ENCODE measurements at places on chromosomes 3 and 15. TPM values are rescaled to one million over a fixed set of nuclear protein-coding genes. Genes with fewer than 3 reads are reported as not detected.

GRCh38 chr15:92914103-92914499 is 14.0 kb downstream of the CHD2 start:
- peaks cover 47% of the 10 kb centered on the region for H3K36me3 ChIP-seq
- peak overlapping the region; percentile 90 for H3K4me3 ChIP-seq
- H3K27me3 ChIP-seq = no peaks in the 10 kb centered on the region

ZBBX gene
- total RNA-seq = not detected

GRCh38 chr3:136932978-136933772 is 24.6 kb upstream of the IL20RB start:
- peak overlapping the region; percentile 74 for H3K27ac ChIP-seq
- H3K36me3 ChIP-seq = peaks cover 35% of the 10 kb centered on the region
- no peak for DNase-seq
- H3K4me1 ChIP-seq = peaks cover 52% of the 10 kb centered on the region
- H3K27me3 ChIP-seq = no peaks in the 10 kb centered on the region
- no peak overlapping the region for H3K4me3 ChIP-seq

- H3K27ac ChIP-seq = peak within 1 kb of the TSS; percentile 74
- peak; percentile 83 for DNase-seq
- peak within 1 kb of the TSS; percentile 88 for H3K4me3 ChIP-seq
- H3K4me1 ChIP-seq = peaks cover 15% of the 10 kb centered on the region
- peaks cover 4% of the 10 kb centered on the region for H3K36me3 ChIP-seq
- H3K27me3 ChIP-seq = peaks cover 13% of the 10 kb centered on the region
These were observed at the start of gene CELSR3 for GRCh38 chr3:48662753-48663488. TSS of gene CELSR3 (minus strand) at chr3:48662886. CDS start at chr3:48662634, 252 bp downstream.

DNA sequence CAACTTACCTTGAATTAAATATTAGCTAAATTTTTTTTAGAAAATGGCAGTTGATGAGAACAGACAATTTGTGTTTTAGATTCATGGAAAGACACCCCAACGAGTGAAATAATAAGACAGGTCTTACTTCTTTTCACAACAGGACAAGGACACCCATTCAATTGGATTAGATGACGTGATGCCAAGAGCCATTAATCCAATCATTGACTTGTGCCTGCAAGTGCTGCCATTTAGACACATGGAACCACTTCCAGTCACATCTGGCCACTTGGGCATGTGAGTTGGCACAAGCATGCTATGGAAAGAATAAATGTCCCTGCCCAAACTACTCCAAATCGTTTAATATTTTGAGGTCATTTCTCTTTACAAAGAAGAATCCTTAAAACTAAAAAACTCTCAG is 1308.8 kb downstream of the ROBO2 start:
- H3K4me3 ChIP-seq = no peak overlapping the region
- H3K4me1 ChIP-seq = no peaks in the 10 kb centered on the region
- H3K27me3 ChIP-seq = no peaks in the 10 kb centered on the region
- H3K27ac ChIP-seq = no peak overlapping the region

DRD3 gene
- not detected for total RNA-seq

- H3K27me3 ChIP-seq = no peaks in the 10 kb centered on the region
- H3K27ac ChIP-seq = no peak overlapping the region
- no peak for DNase-seq
- H3K4me1 ChIP-seq = no peaks in the 10 kb centered on the region
- H3K4me3 ChIP-seq = no peak overlapping the region
These were observed 694.7 kb downstream of the ZNF385D start for GRCh38 chr3:21056293-21056692.

CFAP20DC gene
- 2.5 TPM for total RNA-seq

DNA sequence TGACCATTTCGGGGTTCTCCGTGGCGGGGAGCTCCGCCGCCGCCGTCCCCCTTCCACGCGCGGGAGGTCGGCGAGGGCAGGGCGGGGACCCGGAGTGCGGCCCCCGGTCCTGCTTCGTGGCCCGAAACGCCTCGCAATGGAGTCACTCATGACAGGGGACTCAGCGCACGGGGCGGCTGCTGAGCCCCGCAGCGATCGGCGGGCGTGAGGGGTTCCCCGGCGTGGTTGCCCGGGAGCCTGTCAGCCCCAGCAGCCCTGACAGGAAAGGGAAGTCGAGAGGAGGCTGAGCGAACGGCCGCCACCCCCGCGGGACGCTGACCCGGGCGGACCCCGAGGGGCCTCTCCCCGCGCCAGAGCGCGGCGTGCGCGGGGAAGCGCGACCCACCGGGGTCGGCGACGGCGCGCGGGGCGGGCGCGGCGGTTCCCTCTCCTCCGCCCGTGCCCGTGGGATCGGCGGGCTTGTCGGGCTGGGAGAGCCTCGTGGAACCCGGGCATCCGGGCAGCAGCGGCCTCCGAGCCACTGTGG is 564 bp upstream of the PIGZ start:
- H3K4me3 ChIP-seq = peak overlapping the region; percentile 73
- no peaks in the 10 kb centered on the region for H3K36me3 ChIP-seq
- H3K4me1 ChIP-seq = peaks cover 12% of the 10 kb centered on the region
- H3K27ac ChIP-seq = no peak overlapping the region
- DNase-seq = peak; percentile 62
- peaks cover 12% of the 10 kb centered on the region for H3K27me3 ChIP-seq

GRCh38 chr15:39747326-39747725 is 35.3 kb downstream of the FSIP1 start:
- H3K27ac ChIP-seq = no peak overlapping the region
- DNase-seq = no peak
- H3K4me3 ChIP-seq = no peak overlapping the region
- H3K4me1 ChIP-seq = no peaks in the 10 kb centered on the region

- DNase-seq = peak; percentile 79
- peak overlapping the region; percentile 45 for H3K4me3 ChIP-seq
- H3K27me3 ChIP-seq = peaks cover 11% of the 10 kb centered on the region
- H3K4me1 ChIP-seq = peaks cover 3% of the 10 kb centered on the region
- no peaks in the 10 kb centered on the region for H3K36me3 ChIP-seq
These were observed 23.7 kb upstream of the RNU6-1 start for GRCh38 chr15:67863442-67863987.

- no peak overlapping the region for H3K27ac ChIP-seq
- no peaks in the 10 kb centered on the region for H3K36me3 ChIP-seq
- H3K4me3 ChIP-seq = no peak overlapping the region
- H3K4me1 ChIP-seq = no peaks in the 10 kb centered on the region
- no peaks in the 10 kb centered on the region for H3K27me3 ChIP-seq
- DNase-seq = no peak
These were observed 32.2 kb upstream of the FBLN2 start for GRCh38 chr3:13516760-13517135.

GRCh38 chr3:72657666-72658065 is 190.6 kb downstream of the SHQ1 start:
- DNase-seq = peak; percentile 67
- H3K4me1 ChIP-seq = peaks cover 13% of the 10 kb centered on the region
- H3K4me3 ChIP-seq = no peak overlapping the region

FBXO40 gene
- not detected for total RNA-seq

CEP152 gene
- total RNA-seq = 36.1 TPM

DNA sequence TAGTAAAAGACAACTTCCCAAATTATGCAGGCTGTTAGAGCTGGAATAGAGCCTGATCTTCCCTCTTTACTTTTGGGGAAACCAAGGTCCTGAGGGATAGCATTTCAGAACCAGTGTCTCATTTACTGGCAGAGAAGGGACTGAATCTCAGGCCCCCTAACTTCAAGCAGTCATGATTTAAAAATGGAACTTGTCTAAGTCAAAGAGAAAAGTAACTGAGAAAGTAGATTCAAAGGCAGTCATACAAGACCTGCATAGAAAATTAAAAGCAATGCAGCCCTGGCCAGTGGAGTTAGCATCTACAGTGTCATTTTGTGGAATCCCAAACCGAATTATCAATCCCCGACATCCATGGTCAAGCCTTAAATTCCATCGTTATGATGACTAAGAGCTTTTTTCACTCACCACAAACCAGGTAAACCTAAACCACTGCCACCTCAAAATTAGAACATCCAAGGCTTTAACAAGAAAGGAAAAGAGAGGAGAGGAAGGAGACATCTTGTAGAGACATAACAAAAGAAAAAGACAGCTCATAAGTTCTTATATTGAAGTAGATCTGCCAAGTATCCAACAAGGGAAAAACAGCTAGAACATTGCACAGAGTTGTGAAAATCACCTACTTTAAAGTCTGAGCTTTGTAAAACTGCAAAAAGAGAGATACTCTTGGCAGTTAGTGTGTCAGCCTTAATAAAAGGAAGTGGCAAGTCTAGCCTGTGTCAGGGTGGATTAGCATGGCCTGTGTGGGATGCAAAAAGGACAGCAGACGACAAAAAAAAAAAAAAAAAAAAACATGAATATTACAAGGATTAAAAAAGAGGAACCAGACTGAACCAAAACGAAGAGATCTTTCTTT is 54.1 kb upstream of the CCR2 start:
- peak overlapping the region; percentile 77 for H3K27ac ChIP-seq
- no peaks in the 10 kb centered on the region for H3K36me3 ChIP-seq

DNA sequence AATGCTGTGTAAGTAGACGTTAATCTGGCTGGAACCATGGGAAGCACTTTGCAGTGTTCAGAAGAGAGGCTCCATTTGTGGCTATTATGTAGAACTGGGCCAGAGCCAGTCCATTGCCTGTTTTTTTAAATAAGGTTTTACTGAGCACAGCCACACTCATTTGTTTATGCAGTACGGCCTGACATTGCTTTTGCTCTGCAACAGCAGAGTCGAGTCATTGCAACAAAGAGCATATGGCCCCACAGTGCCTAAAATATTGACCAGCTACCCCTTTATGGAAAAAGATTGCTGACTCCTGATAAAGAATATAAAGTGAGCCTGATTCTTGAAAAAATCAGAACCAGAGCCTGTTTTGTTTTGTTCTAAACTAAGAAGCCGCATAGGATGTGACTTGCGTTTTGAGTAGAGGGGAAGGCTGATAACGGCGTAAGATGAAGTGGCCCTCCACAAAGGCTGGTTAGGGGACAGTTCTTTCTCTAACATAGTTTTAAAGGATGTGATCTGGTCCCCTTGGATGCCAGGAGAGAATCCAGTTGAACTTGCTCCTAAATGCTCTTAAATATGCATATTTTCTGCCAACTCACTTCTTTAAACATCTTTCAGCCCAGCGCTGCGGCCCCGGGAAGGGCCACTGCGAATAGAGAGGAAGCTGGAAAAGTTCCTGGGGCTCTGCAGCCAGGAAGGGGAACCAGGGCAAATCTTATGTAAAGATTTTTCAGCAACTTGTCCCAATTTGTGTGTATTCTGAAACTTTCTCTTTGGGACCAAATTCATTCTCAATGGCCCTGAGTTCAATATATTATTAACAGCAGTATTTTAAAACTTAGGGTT is 64.5 kb downstream of the GLDN start:
- no peaks in the 10 kb centered on the region for H3K4me1 ChIP-seq
- no peak overlapping the region for H3K4me3 ChIP-seq
- no peak overlapping the region for H3K27ac ChIP-seq
- DNase-seq = no peak
- peaks cover 11% of the 10 kb centered on the region for H3K27me3 ChIP-seq

DNA sequence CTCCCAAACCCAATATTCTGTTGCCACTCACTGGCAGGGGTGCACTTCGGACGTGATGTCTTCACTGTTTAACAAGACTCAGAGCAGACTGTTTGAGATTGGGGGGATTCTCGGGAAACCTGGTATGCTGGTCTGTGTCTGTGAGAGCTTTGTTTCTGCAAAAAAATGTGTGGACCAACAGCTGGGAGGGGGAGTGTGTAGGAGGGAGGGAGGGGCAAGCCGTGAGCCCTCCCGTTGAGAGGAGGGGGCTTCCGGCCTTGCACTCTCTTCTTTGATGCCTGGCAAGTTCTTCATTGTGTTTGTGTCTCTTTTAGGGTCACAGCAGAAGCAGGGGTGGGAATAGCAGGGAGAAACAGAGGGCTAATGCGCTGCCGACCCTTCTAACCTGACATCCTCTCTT is 74.9 kb upstream of the NDN start:
- H3K27ac ChIP-seq = no peak overlapping the region
- DNase-seq = no peak
- H3K4me3 ChIP-seq = no peak overlapping the region
- no peaks in the 10 kb centered on the region for H3K36me3 ChIP-seq
- H3K27me3 ChIP-seq = no peaks in the 10 kb centered on the region

GRCh38 chr3:44795197-44795596 is 33.6 kb downstream of the KIF15 start:
- no peaks in the 10 kb centered on the region for H3K27me3 ChIP-seq
- no peak overlapping the region for H3K4me3 ChIP-seq
- no peak for DNase-seq
- peaks cover 34% of the 10 kb centered on the region for H3K36me3 ChIP-seq

DNA sequence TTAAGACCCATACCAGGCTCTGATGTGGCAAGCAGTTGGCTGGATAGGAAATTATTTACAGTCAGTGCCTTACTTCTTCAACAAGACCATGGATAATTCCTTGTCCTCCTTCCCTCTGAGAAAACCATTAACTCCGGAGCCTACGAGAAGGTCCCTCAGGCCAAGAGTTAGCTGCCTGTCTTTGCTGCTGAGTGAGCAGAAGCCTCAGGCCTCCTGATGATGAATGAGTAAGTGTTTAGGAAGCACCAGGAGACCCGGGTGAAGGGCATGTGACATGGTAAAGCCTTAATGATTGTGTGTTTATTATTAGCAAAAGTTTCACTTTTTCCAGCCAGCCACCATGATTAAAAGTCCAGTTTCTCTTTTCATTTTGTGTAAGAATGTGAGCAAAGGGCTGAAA is 174.9 kb upstream of the TOPAZ1 start:
- H3K27ac ChIP-seq = no peak overlapping the region
- H3K4me3 ChIP-seq = no peak overlapping the region
- peaks cover 21% of the 10 kb centered on the region for H3K27me3 ChIP-seq
- H3K36me3 ChIP-seq = no peaks in the 10 kb centered on the region
- DNase-seq = no peak
- no peaks in the 10 kb centered on the region for H3K4me1 ChIP-seq

- H3K27ac ChIP-seq = no peak overlapping the region
- no peaks in the 10 kb centered on the region for H3K36me3 ChIP-seq
- no peak overlapping the region for H3K4me3 ChIP-seq
- no peaks in the 10 kb centered on the region for H3K27me3 ChIP-seq
- no peaks in the 10 kb centered on the region for H3K4me1 ChIP-seq
These were observed 364.0 kb downstream of the ZIC1 start for GRCh38 chr3:147773116-147773630.

KNG1 gene
- not detected for total RNA-seq

GRCh38 chr15:90497376-90497775 is 32.3 kb upstream of the CRTC3 start:
- peaks cover 3% of the 10 kb centered on the region for H3K4me1 ChIP-seq
- peaks cover 46% of the 10 kb centered on the region for H3K36me3 ChIP-seq
- DNase-seq = no peak
- H3K4me3 ChIP-seq = no peak overlapping the region

SCG5 gene
- 2.2 TPM for total RNA-seq

PLSCR5 gene
- total RNA-seq = not detected

- no peak overlapping the region for H3K4me3 ChIP-seq
- H3K27me3 ChIP-seq = no peaks in the 10 kb centered on the region
- DNase-seq = no peak
These were observed 563.0 kb upstream of the CCDC54 start for GRCh38 chr3:106814231-106814630.
